ENCODE measurements at places on chromosomes 7 and 10. TPM values are rescaled to one million over a fixed set of nuclear protein-coding genes. Genes with fewer than 3 reads are reported as not detected.

PYROXD2 gene
- total RNA-seq = 1.0 TPM

GRCh38 chr7:101277155-101277554 is 32.3 kb upstream of the FIS1 start:
- no peak overlapping the region for H3K27ac ChIP-seq
- H3K4me1 ChIP-seq = no peaks in the 10 kb centered on the region
- H3K27me3 ChIP-seq = peaks cover 35% of the 10 kb centered on the region

PLEKHS1 gene
- total RNA-seq = not detected

TRIM73 gene
- 1.4 TPM for total RNA-seq

ATOH7 gene
- total RNA-seq = not detected

DNA sequence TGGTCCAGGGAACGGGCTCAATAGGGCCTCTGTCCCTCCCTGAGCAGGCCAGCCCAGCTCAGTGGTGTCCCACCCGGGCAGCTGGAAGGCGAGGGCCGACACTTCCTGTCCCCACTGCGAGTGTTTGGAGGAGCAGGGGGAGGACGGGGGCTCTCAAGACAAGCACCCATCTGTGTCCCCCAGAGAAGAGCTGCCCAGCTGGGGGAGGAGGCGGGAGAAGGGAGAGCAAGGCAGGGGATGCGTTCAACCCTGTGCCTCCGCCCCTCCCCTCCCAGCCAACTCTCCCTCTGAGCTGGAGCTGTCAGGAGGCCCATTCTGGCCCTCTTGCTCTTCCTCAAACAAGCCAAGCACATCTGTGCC is 35.7 kb downstream of the ZCCHC24 start:
- H3K4me1 ChIP-seq = peaks cover 26% of the 10 kb centered on the region
- no peak for DNase-seq
- no peaks in the 10 kb centered on the region for H3K27me3 ChIP-seq
- H3K4me3 ChIP-seq = no peak overlapping the region
- no peaks in the 10 kb centered on the region for H3K36me3 ChIP-seq
- H3K27ac ChIP-seq = no peak overlapping the region

TMEM130 gene
- not detected for total RNA-seq

DNA sequence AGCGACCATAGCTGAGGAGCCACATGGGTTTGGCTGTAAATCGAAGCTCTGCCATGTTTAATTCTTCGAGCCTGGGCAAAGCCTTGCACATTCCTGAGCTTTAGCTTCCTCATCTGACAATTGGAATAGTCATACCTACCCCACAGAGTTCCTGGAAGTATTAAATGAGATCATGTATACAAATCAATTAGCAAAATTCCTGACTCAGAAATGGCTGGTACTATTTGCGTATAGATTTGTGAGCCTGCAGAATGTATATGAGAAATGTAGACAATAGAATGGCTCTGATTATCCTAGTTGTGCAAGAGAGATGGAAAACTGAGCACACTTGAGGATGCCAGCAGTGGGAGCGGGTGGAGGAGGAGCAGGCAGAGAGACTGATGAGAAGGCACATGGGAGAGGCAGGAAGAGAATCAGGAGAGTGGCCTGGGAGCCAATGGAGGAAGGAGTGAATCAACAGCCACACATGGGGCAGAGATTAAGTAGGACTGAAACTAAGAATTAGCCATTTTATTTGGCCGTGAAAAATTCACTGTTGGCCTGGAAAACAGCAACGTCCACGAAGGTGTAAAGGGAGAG is 128.0 kb upstream of the C1GALT1 start:
- H3K27ac ChIP-seq = no peak overlapping the region
- DNase-seq = no peak
- H3K4me1 ChIP-seq = peaks cover 5% of the 10 kb centered on the region
- H3K36me3 ChIP-seq = no peaks in the 10 kb centered on the region
- no peaks in the 10 kb centered on the region for H3K27me3 ChIP-seq
- no peak overlapping the region for H3K4me3 ChIP-seq

DNA sequence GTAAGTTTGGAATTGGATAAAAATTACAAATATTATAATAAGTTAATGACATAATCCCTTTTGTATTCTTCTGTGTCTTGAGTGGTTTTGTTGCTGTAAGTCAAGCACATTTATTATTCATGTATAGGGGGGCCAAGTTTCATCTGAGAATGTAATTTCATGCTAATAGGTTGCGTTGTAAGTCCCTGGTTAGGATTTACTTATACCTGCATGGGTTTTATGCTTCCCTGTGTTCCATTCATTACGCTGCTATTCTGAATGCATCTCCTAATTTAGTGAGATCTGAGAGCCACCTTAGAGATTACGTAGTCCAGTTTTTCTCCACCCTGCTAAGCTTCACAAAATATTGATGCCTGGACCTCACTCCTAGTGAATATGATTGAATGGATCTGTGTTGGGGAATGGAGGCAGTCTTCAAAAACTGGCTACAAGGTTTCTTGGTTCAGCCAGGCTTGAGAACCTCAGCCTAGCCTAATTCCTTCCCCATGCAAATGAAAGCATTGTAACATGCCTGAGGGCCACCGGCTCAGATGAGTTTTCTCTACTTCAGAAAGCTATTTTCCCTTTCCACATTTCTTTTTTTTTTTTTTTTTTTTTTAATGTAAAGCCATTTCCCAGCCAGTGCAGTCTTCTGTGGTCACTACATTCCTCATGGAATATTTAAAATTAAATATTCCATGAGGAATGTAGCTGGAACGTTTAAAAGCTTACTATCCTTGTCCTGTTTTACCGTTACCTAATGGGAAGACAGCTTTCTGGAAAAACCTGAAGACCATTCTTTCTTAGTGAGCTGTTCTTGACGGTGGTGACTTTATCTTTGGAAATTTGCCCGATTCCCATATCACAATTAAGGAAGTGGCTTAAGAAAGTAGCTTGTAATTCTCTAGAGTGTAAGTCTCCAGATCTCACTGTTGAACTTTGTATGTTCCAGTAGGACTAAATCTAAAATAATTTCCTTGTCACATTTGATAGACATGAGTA is 16.0 kb downstream of the PAPSS2 start:
- H3K27me3 ChIP-seq = no peaks in the 10 kb centered on the region
- no peak for DNase-seq
- no peak overlapping the region for H3K4me3 ChIP-seq
- no peaks in the 10 kb centered on the region for H3K4me1 ChIP-seq

DNA sequence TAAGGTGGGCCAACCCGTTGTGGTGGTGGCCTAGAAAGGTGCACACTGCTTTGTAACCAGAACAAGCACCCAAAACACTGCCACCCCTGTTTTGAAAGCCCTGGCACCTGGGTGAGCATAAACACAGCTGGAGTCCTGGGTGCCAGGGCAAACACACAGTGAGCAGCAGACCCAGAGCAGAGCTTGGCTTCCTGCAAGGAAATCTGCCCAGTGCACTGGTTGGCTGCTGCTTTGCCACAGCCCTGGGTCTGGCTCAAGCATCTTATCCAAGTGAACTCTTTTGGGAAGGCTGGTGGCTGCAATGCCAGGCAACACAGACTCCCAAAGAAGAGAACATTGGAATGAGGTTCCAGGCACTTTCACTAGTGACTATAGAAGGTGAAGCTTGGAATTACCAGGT is 145.5 kb upstream of the PDE1C start:
- no peaks in the 10 kb centered on the region for H3K27me3 ChIP-seq
- no peak overlapping the region for H3K4me3 ChIP-seq

C10orf143 gene
- total RNA-seq = 0.33 TPM

GRCh38 chr7:158646766-158647474 is 57.7 kb downstream of the NCAPG2 start:
- peaks cover 90% of the 10 kb centered on the region for H3K36me3 ChIP-seq
- no peak overlapping the region for H3K4me3 ChIP-seq

LIPN gene
- not detected for total RNA-seq

DNA sequence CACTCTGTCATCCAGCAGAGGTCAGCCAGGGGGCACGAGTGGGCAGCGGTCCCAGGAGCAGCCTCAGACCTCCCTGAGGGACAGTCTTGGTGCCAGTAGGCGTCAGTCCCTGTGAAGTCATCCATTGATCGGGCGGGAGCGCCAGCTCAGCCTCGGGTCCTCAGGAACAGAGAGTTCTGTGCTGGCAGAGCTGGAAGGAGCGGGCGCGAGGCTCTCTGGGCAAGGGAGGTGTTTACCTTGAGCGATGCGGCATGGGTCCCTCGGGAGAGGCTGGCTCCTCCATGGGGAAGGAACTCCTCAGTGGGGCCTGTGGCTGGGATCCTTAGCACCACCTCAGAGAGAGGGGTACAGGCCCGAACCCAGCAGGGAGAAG is 101.1 kb upstream of the PPIF start:
- no peak overlapping the region for H3K27ac ChIP-seq
- H3K4me1 ChIP-seq = no peaks in the 10 kb centered on the region
- DNase-seq = no peak
- no peaks in the 10 kb centered on the region for H3K27me3 ChIP-seq
- no peaks in the 10 kb centered on the region for H3K36me3 ChIP-seq

GRCh38 chr10:67045404-67045803 is 119.6 kb downstream of the LRRTM3 start:
- no peaks in the 10 kb centered on the region for H3K27me3 ChIP-seq
- no peaks in the 10 kb centered on the region for H3K36me3 ChIP-seq
- no peak for DNase-seq
- H3K4me1 ChIP-seq = no peaks in the 10 kb centered on the region
- H3K4me3 ChIP-seq = no peak overlapping the region

DNA sequence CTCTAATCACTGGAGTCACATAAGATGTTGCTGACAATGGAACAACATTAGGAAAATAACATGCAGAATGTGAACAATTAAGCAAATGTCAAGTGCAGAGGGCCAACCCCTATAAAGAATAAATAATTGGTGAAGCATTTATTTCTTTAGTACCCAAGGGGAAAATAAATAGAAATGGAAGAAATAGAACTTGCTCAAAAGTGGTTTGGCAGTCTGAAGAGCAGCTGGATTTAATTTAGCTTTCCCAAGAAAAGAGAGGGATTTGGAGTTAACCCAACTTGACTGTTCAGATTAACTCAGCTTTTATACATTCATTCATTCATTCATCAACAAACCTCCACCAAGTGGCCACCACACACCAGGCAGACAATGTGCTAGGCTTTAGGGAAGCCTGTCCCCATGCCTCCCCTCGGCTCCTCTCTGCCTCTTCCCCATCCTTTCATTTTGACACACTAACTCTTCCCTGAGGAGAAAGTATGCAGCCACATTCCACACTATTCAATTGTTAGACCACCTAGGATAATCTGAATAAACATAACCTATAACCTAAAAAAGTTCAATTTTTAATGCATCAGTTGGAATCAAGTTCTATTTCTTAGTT is 295.5 kb downstream of the AHR start:
- H3K27ac ChIP-seq = no peak overlapping the region
- DNase-seq = no peak
- H3K36me3 ChIP-seq = no peaks in the 10 kb centered on the region
- no peak overlapping the region for H3K4me3 ChIP-seq

GRCh38 chr7:14760730-14761478 is 141.6 kb downstream of the DGKB start:
- H3K27ac ChIP-seq = no peak overlapping the region
- DNase-seq = no peak
- H3K27me3 ChIP-seq = no peaks in the 10 kb centered on the region
- no peaks in the 10 kb centered on the region for H3K36me3 ChIP-seq
- H3K4me3 ChIP-seq = no peak overlapping the region
- H3K4me1 ChIP-seq = no peaks in the 10 kb centered on the region

DNA sequence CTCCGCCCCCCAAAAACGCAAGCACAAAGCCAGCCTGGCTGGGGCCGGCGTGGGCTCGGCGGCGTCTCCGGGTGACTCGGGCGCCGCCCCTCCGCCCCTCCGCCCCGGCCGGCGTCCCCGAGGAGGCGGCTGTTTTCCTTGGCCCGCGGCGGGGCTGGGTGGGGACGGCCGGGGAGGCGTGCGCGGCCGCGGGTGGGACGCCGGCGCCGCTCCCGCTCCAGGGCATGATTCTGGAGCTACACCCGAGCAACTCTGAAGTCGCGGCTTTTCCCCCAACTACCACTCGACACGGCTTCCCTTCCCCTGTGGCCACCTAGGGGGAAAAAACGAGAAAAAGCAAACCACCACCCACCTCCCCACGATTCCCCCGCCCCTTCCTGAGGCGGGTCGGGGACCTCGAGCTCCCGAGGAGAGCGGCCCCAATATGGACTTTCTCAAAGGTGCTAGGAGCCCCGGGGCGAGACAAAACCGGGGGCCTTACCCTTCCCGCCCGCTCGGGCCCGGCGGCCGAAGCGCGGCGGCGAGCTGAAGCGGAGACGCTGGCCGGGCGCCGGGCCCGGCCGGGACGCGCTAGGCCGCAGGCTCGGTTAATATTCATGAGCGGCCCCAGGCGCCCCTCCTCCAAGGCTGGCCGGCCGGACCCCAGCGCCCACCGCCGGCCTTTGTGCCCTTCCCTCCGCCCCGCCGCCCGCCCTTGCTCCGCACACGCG is 856 bp downstream of the ARHGAP21 start:
- peak overlapping the region; percentile 92 for H3K27ac ChIP-seq
- H3K27me3 ChIP-seq = no peaks in the 10 kb centered on the region
- H3K4me3 ChIP-seq = peak overlapping the region; percentile 81
- H3K36me3 ChIP-seq = peaks cover 25% of the 10 kb centered on the region
- peaks cover 28% of the 10 kb centered on the region for H3K4me1 ChIP-seq

DNA sequence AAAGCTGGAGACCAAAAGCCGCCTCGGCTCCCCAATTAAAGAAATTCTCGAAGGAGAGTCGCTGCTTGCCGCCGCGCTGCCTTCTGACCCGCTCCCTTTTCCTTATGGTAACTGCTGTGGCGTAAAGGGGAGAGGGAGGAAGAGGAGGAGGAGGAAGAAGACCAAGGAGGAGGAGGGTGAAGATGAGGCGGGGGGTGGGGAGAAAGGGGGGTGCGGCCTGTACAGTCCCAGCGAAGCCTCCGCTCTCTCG is 388 bp downstream of the CNOT4 start:
- peak overlapping the region; percentile 94 for H3K27ac ChIP-seq
- peak; percentile 76 for DNase-seq
- peak overlapping the region; percentile 70 for H3K4me3 ChIP-seq
- peaks cover 8% of the 10 kb centered on the region for H3K36me3 ChIP-seq
- no peaks in the 10 kb centered on the region for H3K27me3 ChIP-seq

GRCh38 chr7:151677581-151678226 is 158.0 kb upstream of the RHEB start:
- H3K4me1 ChIP-seq = peaks cover 8% of the 10 kb centered on the region
- peak; percentile 8 for DNase-seq
- no peaks in the 10 kb centered on the region for H3K36me3 ChIP-seq
- H3K27ac ChIP-seq = no peak overlapping the region
- H3K27me3 ChIP-seq = peaks cover 62% of the 10 kb centered on the region

DNA sequence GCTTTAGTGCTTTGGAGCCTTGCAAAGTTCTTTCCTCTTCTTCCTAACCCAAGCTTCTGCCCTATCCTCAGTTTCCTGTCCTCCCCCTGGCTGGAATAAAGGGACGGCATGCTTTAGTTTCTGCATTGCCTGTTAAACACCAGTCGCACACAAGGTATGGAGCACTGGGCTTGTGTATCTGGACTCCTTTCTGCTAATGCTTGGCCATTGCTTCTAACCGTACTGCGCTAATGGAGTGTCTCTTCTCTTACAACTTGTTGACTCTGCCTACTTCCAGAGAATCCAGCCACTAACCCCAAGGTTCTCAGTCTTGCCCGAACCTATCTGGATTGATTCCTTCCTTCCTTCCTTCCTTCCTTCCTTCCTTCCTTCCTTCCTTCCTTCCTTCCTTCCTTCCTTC is 120.6 kb downstream of the REEP3 start:
- no peaks in the 10 kb centered on the region for H3K4me1 ChIP-seq
- H3K36me3 ChIP-seq = no peaks in the 10 kb centered on the region
- H3K27ac ChIP-seq = no peak overlapping the region
- peaks cover 24% of the 10 kb centered on the region for H3K27me3 ChIP-seq
- no peak for DNase-seq
